Stimulated activated CD8-positive, alpha-beta memory T cell treated with anti-CD3 and anti-CD28 coated beads, Interleukin-2, amount 100 ng/mL, for 1 hour (primary cell): ENCODE measurements at places on chromosomes 16 and 17.

DNA sequence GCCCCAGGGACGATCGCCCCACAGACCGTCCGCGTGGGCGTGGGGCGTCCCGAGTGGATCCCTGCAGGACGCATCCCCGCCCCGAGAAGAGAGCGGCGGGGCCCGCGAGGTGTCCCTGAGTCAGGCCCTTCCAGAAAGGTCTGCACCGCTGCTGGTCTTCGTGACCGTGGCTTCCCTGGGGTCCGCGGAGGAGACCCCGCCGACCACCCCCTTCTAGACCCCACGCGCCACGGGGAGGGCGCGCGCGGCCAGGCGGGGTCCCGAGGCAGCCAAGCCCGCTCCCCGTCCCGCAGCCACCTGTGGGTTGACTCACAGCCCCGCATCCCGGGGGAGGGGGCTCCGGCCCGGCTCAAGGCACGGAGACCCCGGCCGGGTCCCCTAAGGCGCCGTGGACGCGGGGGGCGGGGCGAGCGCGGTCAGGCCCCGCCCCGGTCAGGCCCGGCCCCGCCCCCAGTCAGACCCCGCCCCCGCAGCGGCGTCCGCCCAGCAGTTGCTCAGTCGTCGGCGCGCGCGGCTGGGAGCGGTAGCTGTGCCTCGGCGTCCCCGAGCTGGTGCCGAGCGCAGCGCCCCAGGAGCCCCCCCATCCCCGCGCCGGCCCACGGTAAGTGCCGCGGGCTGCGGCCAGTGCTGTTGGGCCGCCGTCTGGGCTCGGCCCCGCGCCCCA lies at the start of gene BAIAP3:
Gene BAIAP3, plus strand, starts transcription at position 497 of the 664 bp plus-strand sequence. CDS start 4,905 bp downstream, outside the sequence.
- DNase-seq: peak; percentile 33

- no peak for DNase-seq
Observed at GRCh38 chr17:40935624-40936023, 1.8 kb downstream of the KRT23 start.

GRCh38 chr17:10317543-10317834 lies 55.3 kb downstream of the MYH13 start:
- no peak for DNase-seq

DNA sequence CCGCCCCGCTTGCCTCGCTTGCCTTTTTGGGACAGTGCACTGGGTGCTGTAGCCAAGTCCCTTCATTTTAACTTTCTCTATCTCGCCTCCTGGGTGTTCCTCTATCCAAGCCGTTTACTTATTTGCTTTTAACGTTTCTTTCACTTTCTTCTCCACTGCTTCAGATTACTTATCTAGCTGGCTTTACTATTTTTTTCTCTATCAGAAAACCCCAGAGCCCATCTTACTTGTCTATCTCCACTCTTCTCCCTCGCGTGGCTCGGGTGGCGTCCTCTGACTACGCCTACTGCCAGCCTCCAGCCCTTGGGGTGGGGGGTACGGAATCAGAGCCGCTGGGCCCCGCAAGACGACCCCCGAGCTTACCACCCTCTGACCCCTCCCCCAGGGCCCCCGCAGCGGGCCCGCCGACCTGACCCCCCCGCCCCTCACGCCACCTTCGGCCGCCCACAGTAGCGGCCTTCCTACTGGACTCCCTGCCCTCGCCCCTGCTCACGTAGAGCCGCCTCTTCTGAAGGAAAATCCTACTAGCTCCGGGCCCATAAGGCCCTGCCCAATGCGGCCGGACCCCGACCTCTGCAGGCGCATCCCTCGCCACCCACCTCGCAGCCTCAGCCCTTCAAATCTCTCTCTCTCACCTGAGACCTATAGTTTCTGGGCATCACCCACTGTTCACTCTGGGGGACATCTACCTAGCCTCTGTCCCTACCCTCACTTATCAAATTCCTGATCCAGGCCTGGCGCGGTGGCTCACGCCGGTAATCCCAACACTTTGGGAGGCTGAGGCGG lies 1.0 kb upstream of the SLC12A4 start:
- no peak for DNase-seq

- no peak for DNase-seq
Observed at GRCh38 chr17:79048826-79049755, 25.1 kb downstream of the C1QTNF1 start.

DNA sequence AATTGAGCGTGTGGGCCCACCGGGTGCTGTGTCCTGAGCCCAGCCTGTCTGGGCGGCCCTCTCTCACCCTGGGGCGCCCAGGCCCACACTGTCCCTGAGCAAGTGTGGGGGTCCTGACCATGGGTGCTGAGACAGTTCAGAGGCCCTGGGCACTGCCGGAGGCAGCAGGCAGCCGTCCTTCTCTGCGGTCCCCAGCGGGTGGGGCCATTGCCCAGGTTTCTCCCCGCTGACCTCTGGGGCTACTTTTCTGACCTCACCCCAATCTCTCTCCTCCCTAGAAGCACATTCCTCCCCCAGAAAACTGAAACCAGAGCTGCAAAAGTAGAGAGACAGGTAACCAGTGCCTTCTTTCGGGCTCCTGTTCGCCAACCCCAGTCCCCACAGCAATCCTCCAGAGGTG lies 36.0 kb upstream of the PVALEF start:
- no peak for DNase-seq

GRCh38 chr16:87132361-87133014 lies 184.7 kb downstream of the C16orf95 start:
- no peak for DNase-seq

GRCh38 chr16:29114574-29114973 lies 129.7 kb downstream of the LAT start:
- DNase-seq: no peak

DNA sequence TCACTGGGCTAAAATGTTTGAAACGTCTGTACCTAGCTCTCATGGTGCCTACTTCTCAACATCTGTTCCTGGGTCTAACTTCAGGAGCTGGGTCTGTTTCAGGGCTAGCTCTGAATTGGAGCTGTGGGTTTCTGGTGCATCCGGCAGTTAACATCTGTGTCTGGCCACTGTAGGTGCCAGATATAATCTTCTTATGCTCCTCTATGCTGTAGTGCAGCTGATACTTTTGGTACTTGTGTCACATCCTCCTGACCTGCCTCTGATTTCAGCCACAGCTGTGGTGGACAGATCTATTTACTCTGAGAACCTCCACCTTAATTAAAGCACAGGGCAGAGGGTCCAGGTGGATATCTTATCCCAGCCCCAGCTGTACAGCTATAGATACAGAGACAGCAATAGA lies 496.5 kb upstream of the CDH11 start:
- DNase-seq: no peak

- no peak for DNase-seq
Observed at GRCh38 chr16:30903002-30903401, 6.6 kb downstream of the CTF1 start.

DNA sequence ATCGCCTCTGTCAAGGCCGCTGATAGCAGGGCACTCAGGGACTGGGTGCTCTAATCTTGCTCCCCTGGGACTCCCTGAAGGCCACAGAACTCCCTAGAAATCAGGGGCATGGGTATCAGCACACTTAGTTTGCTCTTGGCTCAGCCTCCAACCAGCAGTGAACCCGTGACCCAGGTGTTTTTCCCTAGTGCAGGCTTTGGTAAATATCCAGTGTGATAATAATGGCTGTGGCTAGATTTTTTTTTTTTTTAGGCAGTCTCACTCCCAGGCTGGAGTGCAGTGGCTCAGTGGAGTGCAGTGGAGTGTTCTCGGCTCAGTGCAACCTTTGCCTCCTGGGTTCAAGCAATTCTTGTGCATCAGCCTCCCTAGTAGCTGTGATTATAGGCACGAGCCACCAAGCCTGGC lies 10.3 kb downstream of the NUPR1 start:
- DNase-seq: no peak
